ENCODE measurements at places on chromosomes 3 and 15.
A peak's percentile ranks its signal among the peaks of the same experiment; 100 is the strongest.

DNA sequence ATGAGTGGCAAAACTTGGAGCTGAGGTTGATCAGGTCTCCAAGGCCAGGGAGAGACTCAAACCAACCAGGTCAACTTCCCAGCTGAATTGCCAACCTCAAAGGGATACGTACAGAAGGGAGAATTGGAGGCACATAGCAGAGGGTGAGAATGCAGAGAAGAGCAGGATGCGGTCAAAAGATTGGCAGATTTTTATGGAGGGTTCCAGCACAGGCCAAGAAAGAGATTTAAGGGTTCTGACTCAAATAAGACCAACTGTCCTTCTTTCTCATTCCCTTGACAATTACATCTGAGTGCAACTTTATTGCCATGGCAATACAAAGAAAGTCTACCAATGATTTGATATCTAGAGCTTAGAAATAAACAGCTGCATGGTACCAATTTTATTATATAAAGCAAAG lies 33.2 kb downstream of the SCG5 start:
- no peak for DNase-seq

DNA sequence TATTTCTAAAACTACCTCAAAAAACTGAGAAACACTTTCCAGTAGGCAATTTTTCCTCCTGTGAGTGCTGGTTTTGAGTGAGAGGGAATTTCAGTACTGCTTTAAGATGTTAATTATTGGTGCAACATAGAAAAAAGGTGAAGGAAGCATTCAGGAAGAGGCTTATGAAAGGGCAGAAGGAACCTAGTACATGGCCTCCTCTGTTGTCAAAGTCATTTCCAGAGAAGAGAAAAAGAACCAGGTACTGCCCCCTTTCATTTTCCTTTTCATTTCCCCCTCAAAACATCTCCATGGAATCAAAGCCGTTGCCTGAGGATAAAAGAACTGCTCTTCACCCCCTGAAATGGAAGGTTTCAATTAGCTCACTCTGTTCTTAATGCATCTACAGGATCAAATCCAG lies 19.8 kb downstream of the RARRES1 start:
- DNase-seq = no peak

- DNase-seq = no peak
These were observed 799 bp downstream of the ABI3BP start for GRCh38 chr3:100992231-100993012.

DNA sequence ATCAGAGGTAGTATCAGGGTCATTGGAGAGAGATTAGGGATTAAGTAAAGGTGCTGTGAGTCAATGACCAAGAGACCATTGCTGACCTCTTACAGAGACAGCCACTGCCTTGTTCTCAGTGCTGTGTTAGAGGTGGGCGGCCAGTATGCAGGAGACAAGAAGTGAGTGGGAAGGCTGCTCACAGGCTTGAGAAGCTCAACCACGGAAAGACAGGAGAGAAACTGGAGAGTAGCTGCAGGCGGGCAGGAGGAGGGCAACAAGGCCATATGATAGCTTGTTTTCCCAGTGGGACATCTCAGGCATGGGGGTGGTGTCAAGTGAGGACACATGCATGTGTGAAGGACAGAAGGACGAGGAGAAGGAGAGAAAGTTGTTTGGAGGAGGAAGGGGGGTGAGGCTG lies 237.3 kb downstream of the PDCD6IP start:
- DNase-seq = no peak

- DNase-seq = peak; percentile 70
These were observed 408 bp downstream of the WDR82 start for GRCh38 chr3:52277972-52278509.

- no peak for DNase-seq
These were observed 793.5 kb downstream of the ROBO1 start for GRCh38 chr3:78974181-78974790.

GRCh38 chr3:198076722-198077308 lies 116.8 kb downstream of the LMLN start:
- DNase-seq = no peak

DNA sequence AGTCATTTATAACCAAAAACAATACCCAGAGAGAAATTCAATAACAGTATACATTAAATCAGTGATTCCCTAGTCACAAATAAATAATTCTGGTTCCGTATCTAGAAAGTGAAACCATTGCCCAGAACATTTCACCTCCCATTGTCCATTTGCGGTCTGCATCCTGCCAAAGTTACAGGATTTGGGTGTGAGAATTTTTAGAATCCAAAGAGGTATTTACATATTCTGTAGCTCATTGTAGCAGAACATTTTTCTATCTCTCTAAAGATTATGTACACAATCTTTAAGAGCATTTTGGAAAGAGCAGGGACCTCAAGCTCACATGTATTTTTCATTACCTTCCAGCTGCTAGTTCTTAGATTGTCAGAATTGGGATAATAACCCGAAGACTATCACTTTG lies 261.6 kb downstream of the CHL1 start:
- no peak for DNase-seq

GRCh38 chr3:185629554-185630181 lies 43.6 kb downstream of the SENP2 start:
- DNase-seq = no peak
